Cerebellar cortex (tissue), 1 donor: ENCODE measurements at places on chromosomes 2 and 18.

DNA sequence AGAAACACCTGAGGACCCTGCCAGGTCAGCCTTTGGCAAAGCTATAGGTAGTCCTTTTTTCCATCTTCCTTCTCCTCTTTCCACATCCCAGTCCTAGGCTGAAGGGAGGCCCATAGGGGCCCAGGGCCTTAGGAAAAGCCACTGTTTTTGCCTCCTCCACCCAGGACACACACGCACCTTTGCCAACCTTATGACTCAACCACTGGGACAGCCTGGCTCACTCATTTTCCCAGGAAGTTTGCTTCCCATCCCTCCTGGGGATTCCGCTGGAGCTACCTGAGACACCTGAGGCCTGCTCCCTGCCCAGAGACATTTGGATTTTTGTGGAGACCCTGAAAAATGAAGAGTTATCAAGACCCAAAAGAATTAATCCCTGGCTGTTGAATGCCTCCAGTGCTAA is 273.4 kb upstream of the SIX2 start:
- no peak for DNase-seq

DNA sequence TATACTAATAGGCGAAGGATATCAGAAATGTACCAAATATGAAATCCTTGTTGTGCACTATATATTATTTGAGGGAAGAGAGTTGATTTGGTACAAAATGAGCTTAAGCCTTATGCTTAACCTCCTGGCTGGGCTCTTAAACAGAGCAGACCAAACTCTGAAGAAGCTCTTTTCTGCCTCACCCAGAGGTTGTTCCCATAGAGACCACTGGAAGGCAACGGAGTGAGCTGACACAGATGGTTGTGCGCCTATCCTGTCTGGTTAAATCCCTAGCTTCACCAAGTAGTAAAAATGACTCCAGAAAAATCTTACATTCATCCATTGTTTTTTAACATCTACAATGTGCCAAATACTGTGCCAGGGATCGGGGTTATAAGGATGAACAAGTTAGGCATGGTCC is 55.9 kb upstream of the NOL4 start:
- DNase-seq: no peak

GRCh38 chr2:113857464-113857863 is 32.4 kb upstream of the ACTR3 start:
- DNase-seq: no peak

DNA sequence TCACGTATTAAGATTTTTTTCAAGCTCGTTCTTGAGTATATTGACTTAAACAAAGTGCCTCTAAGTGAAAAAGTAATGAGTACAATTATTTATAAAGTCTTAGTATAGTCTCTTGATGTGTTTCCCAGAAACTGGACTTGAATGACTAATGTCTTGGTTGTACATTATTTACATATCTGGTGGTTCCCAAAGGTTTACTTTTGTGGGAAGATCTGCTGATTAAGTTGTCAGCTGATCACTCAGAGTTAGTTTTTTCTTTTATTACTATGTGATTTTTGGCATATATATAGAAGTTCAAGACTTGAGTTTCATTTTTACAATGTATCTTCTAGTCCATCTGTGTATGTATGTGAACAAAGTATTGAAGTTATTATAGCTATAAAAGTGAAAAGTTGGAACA is 29.5 kb downstream of the RNF144A start:
- no peak for DNase-seq

DNA sequence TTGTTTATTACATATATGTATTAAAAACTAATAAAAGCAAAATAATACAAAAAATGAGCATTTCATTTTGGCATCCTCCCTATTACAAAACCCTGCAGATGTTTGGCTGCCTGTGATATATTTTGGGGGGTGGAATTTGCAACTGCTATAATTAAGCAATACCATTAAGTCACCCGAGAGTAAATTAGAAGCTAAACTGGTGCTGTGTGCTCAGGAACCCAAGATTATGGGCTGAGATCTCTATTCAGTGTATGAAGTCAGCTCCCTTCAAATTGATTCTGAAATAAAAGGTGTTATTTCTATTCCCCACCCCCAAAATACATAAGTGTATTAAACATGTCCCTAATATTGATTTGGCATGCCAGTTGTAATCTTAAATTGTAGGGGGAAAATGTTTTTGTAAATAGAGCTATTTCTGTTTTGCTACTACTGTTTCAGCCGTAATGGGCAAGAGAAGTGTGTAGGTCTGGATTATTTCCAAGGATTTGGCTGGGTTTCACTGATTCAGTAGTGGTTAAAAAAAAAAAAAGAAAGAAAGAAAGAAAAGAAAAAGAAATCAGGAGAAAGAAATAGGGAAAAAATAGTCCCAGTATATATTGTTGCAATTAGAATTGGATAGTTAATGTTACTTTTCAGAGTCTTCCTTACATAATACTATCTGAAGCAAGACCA is 110.9 kb downstream of the SS18 start:
- DNase-seq: peak; percentile 25

DNA sequence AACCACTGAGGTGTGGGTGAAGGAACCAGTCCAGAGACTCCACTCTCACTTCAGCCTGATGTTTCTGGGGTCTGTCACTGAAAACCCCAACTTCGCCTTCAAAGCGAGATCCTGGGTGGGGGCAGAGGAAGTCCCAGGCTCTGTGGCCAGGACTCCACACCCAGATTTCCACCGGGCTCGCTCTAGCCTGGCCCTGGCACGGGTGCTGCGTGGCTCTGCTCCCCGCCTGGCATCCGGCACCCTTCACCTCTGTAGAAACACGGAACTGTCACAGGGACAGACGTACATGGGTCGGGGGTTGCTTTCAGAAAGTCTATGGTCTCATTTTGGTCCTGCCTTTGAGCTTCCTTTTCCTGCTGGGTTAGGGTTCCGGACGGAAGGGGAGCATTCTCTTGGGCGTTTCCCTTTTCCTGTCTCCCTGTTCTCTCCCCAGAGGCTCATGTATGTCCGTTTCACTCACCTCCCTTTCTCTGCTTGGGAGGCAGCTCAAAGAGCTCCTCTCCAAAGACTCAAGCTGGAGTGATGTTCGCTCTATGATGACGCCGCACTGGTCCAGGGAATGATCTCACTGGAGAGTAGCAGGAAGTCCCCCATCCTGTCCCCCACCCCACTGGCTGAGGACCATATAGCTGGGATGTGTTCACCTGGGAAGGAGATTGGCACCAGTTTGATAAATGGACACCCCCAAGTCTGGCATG is 41.5 kb downstream of the ODC1 start:
- no peak for DNase-seq

DNA sequence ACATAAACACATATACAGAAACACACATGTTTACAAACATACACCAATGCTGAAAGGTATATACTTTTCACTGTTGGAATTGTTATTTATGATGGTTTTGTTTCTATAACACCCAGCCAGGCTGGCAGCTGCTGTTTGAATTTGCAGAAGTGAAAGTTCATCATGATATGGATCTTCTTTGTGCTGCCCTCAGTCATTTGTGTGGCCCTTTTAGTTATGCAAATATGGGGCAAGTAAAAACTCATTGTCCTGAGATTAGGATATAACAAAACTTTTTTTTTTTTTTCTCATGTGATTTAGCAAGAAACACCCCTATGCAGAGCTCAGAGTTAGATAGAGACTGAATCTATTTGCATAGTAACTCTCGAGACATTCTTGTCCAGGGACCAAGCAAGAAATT is 714.1 kb downstream of the KCNJ3 start:
- no peak for DNase-seq

DNA sequence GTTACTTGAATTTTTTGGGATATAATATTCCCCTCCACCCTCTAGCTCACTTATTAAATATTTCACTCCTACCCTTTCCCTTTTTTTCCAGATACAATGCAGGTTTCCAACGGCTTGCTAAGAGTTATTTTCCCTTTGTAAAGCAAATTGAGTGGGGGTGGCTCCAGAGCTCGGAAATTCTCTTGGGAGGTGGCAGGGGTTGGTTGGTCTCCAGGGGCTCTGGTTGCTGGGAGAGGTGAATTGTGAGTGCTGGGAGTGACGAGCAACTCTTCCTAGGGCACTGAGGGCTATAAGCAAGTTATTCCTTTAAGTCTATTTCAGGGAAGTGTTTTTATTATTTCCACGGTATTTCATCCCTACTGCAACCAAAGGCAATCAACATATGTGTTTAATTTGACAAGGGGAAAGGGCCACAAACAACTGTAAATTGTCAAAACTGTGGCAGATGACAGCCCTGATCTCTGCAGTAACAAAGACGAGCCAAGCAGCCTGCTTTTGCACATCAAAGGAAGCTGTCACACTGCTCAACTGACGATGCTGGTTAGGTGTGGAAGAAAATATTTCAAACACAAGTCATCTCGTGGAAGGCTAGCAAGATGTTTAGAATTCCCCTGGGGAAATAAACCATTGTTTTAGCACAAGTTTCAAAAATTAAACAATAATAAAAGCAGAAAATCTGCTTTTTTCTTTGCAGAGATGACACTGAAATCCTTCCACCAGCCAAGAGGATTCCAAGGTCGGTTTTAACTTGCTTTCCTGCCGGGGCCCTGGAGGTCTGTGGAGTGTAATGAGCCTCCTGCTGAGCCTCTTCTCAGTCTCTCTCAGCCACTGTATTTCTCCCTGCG is 34.8 kb upstream of the ASXL2 start:
- DNase-seq: no peak

- DNase-seq: no peak
These were observed 328.4 kb downstream of the DYSF start for GRCh38 chr2:71781695-71782228.
